RPMI8226 (cell line): ENCODE measurements at places on chromosomes 13 and 19.

DNA sequence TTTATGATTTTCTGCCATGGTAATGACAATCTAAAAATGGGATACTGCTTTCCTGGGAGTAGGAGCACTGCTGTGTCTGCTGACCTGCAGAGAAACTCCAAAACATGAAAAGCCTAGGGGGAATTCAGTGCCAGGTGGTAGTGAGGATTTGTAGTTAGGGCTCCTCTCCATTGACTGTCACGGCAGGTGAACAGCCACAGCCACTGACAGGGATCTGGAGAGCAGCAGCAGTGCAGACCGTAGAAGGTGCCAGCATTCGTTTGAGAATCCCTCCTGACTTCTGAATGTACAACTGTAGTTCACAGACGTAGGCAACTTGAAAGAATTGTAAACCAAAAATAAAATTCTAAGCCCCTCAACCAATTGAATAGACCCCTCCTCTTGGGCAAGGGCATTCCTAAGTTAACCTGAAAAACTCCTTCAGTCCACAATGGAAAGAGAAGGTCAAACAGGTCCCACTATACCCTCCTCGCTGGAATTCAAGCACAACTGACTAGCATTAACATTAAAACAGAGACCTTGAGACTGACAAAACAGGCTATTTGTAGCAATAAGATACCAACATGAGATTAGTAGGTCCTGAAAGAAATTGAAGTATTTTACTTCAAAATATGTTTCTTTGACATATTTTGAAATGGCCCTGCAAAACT, 1328.8 kb downstream of the OLFM4 start:
- no peak for DNase-seq

DNA sequence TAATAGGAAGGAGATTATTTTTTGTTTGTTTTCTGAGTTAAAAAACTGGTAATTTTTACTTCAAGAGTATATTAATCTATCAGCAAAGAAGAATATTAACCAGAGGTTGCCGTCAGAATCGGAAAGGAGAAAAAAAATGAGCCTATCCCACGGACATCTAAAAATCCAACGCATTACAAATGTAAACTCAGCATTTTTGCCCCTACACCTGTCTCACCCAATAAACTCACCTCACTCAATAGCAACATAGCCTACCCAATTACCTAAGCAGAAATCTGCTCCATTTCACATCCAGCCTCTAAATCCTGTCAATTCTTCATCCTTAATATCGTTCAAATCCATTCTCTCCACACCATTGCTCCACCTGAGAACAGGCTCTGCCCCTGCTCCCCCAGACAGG, 10.4 kb upstream of the DIAPH3 start:
- DNase-seq: no peak

DNA sequence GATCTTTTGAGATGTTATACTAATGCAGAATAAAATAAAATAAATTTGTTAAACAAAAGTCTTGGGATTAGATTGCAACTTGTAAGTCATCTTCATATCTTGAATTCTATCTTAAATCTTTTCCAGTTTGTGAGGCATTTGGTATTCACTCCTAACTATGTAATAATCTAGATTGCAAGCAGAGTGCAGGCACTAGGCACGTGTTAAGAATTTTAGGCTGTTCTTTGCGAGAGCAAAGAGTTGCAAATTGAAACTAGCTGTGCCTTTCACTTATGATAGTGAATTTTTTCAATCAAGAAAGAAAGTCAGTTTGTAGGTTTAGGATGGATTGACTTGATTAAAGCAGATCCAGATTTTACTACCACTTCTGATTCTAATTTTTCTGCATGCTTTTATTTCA, 264.1 kb upstream of the SPRY2 start:
- DNase-seq: no peak

DNA sequence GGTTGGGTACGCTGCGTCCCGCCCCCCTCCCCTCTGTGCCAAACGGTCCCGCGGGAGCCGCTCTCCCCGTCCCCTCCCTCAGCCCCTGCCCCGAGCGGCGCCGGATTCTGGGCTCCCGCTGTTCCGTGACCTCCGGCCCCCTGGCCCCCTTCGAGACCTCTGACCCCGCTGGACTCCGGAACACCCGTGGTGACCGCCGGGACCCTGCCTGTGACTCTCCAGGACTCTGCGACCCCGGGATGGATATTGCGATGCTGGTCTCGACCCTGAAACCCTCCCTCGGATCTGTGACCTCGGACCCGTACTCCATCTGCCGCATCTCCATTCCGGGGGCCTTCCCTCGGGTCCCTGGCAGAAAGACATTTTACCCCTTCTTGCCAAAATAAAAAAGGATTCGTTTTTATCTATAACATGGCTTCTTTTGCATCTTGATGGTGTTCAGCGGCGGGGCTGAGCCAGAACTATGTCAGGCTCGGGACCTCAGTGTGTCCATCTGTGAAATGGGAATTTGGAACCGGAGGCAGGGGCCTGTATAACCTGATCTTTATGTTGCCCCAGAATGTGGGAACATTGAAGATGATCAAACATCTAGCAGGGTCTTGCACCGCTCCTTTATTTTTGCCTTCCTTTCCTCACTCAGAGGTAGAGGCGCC, 654 bp upstream of the MEGF8 start:
- no peak for DNase-seq

DNA sequence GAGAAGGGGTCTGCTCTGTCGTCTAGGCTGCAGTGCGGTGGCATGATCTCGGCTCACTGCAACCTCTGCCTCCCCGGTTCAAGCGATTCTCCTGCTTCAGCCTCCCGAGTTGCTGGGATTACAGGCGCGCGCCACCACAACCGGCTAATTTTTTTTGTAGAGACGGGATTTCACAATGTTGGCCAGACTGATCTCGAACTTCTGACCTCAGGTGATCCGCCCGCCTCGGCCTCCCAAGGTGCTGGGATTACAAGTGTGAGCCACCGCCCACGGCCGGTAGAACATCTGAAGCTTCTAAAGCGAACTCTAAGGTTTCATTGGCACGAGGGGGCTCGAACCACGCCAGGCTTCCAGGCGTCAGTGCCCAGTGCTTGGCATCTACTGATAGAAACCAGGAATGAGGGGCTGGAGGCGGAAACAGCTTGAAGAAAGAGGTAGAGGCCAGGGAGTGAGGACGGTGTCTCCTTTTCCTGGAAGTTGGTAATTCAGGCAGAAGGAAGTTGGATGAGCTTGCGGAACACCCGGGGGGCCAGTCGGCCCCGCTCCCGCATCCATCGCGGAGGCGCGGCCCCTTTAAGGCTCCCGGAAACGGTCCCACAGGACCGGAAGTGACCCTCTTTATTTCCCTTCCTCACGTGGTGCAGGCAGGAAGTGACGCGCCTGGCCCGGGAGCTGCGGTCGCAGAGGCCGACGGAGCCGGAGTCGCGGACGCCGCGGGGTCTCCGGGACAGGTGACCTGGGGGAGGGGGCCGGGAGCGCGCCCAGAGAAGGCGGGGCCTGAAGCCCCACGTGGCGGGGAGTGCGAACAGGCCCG, at the start of gene CCDC9:
CCDC9 (plus strand) TSS at position 647 of the 814 bp plus-strand sequence. CDS start 1,876 bp downstream, outside the sequence.
- peak; percentile 93 for DNase-seq

- DNase-seq: no peak
These were observed 39.4 kb upstream of the LMO7 start for GRCh38 chr13:75596657-75597182.

DNA sequence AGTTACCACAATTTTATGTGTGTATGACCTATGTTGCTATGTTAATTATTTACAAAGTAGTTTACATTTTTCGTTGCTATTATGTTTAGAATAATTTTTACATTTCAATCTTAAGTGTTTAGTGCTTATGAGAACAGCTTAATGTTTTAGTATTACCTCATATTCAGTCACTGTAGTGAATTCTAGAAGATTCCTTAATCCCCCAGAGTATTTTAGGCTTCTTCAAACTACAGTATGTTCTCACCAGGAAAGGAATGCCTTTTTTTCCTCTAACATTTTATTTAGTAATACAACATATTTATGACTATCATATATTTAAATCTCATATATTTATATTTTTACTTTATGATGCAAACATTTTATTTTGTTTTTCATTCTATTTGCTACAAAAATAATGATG, 612.1 kb upstream of the KLHL1 start:
- DNase-seq: no peak

- DNase-seq: no peak
These were observed 64.3 kb downstream of the ZNF66 start for GRCh38 chr19:20840371-20840770.

DNA sequence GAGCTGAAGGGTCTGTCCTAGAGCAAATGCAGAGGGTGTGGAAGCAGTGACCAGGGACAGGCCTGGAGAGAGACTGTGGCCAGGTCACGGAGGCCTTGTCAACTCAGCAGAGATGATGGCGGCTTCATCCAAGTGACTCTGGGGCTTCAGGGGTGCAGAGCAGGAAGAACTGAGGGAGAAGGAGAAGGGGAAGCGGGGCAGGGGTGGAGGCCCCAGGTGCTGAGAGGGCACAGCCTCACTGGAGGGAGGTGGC, 299.1 kb downstream of the ZNF536 start:
- DNase-seq: no peak

DNA sequence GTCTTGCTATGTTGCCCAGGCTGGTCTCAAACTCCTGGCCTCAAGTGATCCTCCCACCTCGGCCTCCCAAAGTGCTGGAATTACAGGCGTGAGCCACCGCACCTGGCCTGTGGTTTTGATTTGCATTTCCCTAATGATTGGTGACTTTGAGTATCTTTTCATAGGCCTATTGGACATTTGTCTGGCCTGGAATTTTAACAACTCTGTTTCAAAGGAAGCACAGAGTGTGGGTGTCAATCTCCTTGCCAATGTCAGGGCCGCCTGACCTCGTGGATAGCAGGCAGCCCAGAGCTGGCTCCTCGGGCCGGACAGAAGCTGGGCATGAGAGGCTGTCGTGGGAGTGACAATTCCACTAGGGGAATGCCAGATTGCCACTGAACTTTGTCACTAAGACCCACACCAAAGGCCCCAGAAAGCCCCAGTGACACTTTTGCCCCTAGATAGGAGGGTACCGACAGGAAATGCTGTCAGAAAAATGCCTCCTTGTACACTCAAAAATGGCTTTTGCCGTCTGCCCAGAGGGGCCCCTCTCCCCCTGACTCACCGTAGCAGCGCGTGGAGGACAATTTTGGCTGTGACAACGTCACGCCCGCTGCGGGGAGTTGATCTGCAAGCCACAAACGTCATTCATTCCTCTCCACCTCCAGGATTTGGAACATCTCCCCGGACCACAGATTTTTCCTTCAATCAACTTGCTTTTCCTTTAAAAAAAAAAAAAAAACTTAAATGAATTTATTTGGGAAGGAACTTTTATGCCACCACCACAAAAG, 11.7 kb upstream of the ADGRE5 start:
- no peak for DNase-seq

DNA sequence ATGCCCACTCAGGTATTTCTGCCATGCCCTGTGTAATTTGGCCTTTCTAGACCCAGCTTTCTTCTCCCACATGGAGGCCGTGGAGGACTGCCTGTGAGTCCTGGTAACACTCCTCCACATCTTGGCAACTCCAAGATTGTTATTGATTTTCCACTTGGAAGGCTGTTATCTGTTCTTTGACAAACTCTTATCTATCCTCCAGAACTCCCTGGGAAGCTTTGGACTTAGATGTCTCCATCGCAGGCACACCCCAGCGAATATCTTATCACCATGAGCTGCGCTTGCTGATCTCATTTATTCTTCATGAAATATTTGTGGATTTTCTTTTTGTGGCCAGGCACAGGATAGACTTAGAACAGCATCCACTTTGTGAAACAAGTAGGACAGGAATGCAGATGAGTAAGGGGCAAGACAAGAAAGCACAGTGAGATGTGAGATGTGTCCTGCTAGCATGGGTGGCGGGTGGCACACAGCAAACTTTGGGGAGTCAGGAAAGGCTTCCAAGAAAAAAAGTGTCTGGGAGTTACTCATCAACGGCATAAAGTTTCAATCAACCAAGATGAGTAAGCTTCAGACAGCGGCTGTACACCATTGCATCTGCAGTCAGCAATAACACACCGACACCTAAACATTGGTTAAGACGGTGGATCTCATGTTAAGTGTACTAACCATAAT, 84.5 kb upstream of the IRS2 start:
- no peak for DNase-seq

GRCh38 chr19:48760504-48761205, 5.3 kb downstream of the FGF21 start:
- no peak for DNase-seq

- DNase-seq: no peak
These were observed 247.2 kb downstream of the TEX29 start for GRCh38 chr13:111567637-111568036.

GRCh38 chr13:29754473-29754806, 96.0 kb downstream of the UBL3 start:
- no peak for DNase-seq

DNA sequence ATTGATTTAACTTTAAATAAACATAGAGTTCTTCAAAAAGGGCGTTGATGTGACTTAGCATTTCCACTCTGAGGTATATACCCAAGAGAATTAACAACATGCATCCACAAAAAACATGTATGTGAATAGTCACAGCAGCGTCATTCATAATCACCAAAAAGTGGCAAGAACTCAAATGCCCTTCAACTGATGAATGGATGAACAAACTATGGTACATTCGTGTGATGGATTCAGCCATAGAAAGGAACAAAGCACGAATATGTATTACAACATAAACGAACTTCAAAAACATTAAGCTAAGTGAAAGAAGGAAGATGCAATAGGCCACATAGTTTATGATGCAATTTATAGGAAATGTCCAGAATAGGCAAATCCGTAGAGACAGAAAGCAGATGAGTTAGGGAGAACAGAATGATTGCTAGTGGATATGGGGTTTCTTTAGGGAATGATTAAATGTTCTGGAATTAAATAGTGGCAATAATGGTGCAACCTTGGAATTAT, 72.3 kb upstream of the UQCRFS1 start:
- no peak for DNase-seq

DNA sequence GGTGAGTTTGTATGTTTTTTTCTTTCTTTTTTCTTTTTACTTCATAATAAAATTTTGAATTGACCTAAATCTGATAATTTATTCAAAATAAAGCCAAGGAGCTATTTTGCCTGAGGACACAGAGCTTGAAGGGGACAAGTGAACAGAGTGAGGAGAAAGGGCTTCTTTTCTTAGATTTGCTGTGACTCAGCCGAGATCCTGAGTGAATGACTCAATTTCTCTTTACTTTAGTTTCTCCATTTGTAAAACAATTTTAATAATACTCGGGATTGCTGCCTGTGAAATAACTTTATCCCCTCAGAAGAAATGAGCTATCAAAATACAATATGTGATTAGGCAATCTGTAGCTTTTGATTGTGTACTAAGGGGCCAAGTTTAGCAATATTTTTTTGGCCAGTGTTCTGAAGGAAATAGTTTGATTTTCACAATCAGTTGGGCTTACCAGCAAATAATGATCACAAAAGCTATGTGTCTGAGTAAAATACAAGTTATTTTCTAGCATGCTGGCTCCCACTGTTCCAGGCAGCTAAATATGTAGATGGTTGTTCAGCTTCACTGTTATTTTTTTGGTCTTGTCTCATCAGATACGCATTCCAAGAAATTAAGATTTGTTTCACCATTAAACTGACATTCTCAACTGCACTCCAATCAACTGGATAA, 437.5 kb downstream of the FGF9 start:
- DNase-seq: no peak

GRCh38 chr13:73599232-73600128, 534.7 kb downstream of the KLF12 start:
- DNase-seq: no peak

- no peak for DNase-seq
These were observed 12.3 kb downstream of the WDFY2 start for GRCh38 chr13:51596541-51596940.
